ENCODE measurements at places on chromosomes 5 and 9.

GRCh38 chr5:16936150-16936988, at the start of gene MYO10:
MYO10 (minus strand) TSS chr5:16936288; CDS start chr5:16935808, 480 bp downstream.
- DNase-seq: peak; percentile 87

DNA sequence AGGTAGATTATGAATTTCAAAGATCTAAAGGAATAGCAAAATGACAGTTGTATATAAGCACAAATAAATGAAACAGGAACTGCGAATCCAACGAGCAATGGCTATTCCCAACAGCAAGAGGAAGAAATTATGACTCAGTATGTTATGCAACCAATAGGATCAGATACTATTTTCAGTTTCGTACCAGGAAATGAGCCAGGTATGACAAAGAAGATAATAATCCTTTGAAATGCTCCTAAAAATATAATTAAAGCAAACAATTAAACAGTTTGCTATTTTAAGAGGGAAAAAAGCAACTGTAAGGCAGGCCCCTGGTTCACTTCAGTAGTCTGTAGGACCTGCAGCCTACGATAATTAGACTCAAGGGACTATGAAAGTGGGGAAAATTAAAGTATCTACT, 58.9 kb downstream of the AUH start:
- no peak for DNase-seq

GRCh38 chr5:43396762-43397304, 15.4 kb downstream of the CCL28 start:
- DNase-seq: no peak

DNA sequence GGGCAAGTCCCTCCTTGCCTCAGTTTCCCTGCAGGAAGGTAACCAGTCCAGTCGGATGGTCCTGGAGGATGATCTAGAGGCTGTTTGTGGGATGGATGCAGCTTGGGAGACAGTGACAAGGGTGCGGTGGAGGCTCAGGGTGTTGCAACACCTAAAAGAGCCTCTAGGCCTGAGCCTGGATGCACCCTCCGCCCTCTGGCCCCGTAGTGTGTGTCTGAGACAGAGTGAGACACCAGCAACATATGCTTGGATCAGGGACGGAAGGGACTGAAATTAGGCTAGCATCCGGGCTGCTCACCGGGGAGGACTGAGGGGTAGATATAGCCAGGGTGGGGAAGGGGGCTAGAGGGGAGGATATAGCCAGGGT, 1.1 kb downstream of the CRAT start:
- no peak for DNase-seq

- DNase-seq: no peak
Observed at GRCh38 chr5:35813521-35813920, 43.2 kb upstream of the IL7R start.

GRCh38 chr9:38233343-38233742, 159.2 kb upstream of the ALDH1B1 start:
- no peak for DNase-seq

GRCh38 chr5:8749556-8749955, 796.3 kb downstream of the SEMA5A start:
- no peak for DNase-seq

- no peak for DNase-seq
Observed at GRCh38 chr5:9776525-9776924, 146.4 kb upstream of the TAS2R1 start.

Data from NCI-H748 treated with DMSO at 0.1 percent for 48 hours (cell line).